ENCODE measurements at places on chromosomes 2 and 18. TPM values are rescaled to one million over a fixed set of nuclear protein-coding genes. Genes with fewer than 3 reads are reported as not detected.

DNA sequence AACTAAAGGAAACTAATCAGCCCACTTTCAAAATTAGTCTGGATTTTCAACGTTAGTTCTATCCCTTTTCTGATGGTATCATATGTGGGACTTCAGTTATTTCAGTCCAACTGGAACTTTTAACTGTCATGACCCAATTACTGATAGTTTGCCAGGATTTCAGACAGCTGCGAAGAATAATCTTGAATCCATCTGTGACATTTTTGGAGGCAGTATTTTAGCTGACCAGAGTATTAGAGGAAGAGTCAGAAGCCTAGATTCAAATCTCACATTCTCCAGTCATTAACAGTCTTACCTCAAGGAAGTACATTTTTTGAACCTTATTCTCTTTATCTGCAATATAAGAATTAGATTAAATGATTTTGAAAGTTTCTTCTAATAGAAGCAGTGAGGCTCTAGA lies 81.3 kb downstream of the PTRHD1 start:
- no peak for DNase-seq

DNA sequence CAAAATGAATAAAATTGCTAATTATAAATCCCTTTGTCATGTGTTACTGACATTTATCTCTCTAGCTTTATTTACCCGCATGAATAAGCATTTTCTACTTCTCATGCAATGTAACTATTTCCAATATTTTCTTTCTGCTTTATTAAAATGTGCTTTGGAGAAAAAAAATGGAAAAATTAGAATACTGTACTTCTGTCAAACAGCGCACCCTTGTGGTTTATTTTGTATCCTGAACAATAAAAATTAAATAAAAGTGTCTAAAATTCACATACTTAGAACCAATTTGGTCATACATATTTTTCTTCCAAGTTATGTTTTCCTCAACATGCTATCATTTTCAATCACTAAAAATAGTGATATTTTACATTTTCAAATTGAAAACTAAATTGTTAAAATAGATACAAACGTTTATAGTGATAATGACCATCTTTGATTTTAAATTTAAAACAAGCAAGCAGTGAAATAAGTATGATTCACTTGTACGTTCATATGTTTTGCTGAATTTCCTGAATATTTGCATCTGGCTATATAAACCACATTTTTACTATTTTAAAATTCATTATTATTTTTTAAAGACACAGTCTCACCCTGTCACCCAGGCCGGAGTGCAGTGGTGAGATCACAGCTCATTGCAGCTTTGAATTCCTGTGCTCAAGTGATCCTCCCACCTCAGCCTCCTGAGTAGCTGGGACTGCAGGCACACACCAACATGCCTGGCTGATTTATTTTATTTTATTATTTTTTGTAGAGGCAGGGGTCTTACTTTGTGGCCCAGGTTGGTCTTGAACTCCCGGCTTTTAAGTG lies 95.9 kb upstream of the GRB14 start:
- DNase-seq = no peak

C1D gene
- 24.3 TPM for total RNA-seq

- no peak for DNase-seq
These were observed 1.2 kb upstream of the IMPA2 start for GRCh38 chr18:11980163-11980493.

LRRTM4 gene
- not detected for total RNA-seq

DNA sequence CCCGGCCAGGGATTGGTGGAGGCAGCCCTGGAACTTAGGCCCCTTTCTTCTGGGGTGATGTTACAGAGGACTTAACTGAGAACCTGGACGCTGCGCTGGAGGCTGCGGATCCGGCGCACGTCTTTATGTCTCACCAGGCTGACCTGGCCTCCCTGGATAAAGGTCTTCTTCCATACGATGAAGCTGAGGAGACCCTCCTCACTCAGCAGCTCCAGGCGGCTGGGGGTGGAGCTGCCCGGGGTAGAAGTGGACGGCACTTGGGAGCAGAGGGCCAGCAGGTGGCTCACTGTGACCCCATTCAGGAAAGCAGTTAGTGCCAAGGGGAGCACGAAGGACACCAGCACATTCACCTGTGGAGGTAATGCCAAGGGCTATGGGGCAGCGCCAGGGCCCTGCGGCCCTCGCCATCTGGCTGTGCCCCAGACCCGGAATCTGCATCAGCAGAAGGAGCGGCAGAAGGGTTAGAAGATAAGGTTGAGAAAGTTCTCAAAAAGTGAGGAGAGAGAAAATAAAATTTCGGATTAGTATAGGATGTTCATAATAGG lies 8.0 kb downstream of the NTSR2 start:
- DNase-seq = no peak

- no peak for DNase-seq
These were observed 118.3 kb downstream of the RPRM start for GRCh38 chr2:153360239-153360638.

GRCh38 chr2:196247114-196247975 lies 76.0 kb upstream of the STK17B start:
- DNase-seq = no peak

HDLBP gene
- total RNA-seq = 510 TPM

DNA sequence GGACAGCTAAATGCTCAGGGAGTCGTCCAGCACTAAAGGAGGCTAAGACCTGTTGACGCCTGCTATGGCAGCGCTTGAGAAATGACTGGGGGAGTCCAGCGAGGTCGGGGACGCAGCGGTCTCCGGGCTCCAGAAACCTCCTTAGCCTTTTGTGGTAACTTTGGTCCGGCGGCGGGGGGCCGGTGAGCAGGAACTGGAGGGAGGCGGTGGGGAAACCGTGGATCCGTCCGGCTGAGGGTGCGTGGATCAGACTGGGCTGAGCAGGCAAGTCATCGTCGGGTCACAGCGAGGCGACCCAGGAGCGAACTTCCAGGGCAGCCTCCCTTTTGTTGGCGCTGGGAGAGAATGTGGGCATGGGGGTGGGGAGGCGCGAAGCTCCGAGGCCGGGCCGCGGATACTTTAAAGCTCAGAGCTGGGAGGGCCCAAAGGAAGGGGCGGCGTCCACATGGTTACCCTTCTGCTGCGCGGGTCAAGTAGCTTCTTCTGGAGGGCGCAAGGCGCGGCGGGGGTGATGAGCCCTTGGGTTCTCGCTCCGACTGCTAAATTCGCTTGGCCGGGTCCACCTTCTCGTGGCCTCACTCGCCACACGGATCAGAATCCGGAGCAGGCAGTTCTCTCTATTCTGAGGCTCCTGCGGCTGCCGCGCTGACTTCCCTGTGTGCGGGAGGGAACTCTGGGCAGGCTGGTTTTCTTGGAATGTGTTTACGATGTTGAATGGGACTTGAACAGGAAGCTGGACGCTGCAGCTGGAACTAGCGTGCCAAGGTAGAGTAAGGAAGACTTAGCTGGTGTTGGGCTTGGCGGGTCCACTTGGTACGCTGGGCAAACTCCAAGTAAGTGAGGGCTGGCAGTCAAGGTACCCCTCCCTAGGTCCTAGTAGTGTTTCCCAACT lies 920 bp downstream of the GULP1 start:
- DNase-seq = peak; percentile 63

GRCh38 chr2:49210191-49210590 lies 55.9 kb upstream of the FSHR start:
- no peak for DNase-seq

DNA sequence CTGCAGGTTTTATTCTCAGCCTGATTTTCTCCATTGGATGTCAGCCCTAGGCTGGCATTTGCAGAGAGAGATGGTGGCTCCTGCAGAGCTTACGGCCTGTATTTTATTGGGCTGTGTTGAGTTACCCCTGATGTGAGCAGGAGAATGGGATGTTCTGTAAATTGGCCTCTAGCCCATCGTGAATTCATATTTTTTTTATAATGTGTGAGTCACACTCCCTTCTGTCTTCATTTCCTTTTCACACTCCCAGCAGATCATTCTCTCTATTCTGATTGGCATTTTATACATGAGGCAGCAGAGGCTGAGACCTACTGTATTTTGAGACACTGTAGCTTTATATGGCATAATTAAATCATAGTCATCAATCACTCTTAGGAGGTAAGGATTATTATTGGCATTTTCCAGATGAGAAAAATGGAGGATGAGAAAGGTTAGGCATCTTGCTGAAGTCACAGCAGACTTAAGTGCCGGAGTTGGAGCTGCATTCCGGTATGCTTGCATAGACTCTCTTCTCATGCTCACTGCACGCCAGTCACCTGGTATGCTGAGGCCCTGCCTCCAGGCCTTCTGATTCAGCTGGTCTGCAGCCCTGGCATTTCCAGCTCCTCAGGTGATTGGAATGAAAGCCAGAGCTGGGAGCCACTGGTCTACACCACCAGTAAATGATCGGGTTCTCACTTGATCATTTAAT lies 142.4 kb downstream of the NEDD4L start:
- DNase-seq = peak; percentile 86

DNA sequence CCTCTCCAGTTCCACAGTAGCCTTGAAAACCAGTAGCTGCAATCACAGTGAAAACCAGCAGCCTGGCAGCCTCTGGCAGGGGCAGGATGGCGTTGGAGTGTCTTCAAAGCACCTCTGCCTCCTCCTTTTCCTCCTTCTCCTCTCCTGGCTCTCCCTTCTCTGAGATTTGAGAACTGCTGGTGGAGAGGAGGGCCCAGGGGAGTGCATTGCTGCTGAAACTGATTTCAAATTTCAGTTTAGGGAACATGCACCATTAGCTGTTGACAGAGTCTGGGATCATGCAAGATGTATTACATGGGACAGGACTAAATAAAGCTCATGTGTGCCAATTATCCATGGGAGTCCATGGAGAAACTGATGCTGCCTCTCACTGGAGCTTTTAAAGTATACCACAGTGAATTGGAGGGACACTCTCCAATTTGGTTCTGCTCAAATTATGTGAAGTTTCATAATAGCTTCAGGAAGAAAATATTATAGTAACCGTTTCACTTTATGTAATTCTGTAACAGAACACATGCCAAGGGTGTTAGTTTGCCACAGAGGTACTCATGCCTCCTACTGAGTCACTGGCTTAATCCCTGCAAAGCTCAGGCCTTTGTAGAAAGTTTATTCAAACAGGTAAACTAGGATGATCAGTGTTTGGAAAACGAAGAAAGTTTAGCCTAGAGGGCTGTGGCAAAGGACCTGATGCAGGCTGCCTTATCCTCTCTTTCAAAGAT lies 146.1 kb downstream of the PRPF40A start:
- DNase-seq = no peak

RIT2 gene
- not detected for total RNA-seq

DNA sequence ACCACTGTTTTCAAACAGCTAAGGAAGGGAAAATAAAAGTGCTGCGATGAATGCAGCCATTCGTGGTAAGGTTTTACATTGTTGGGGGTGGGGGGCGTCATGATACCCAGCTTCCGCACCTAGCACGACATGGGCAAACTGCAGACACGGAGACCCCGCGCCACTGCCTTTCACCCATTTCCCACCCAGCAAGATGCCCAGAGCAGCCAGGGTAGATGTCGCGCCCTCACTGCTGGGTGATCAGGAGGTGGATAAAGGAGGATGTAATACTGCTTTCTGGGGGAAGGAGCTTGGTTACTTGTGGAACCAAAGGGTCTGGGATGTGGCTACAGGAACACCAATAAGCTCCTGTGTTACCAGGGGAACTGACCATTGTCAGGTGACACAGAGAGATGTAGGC lies 138.4 kb downstream of the ZNF516 start:
- DNase-seq = no peak

DNA sequence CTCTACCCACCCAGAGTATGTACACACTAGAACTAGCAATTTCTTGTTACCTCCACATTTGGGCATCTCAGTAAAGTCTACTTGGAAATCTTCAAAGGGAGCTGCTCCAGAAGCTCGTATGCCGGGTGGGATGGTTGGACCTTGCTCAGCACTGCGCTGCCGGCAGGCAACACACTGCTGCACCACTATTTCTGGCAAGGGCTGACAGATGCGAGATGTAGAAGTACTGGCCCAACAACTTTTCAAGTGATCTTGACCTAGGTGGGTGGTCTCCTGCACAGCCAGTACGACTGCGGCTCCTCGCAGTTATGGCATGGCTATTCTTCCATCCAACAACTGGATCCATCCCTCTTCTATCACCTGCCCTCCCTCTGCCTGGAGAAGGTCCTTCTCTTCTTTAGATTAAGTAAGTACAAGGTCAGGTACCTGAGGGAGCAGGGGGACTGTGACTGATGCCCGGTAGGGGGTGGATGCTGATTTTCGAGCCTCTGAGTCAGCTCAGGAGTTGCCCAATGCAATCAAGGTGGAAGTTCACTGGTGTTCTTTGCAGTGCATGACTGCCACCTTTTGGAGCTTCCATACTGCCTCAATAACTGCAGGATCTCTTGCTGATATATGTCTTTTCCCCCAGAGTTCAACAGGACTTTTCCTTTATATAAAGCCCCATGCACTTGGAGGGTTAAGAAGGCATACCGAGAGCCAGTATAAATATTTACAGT lies 100.4 kb upstream of the SLC1A4 start:
- DNase-seq = no peak

- no peak for DNase-seq
These were observed 6.9 kb upstream of the PARD3B start for GRCh38 chr2:204538182-204539018.

- DNase-seq = no peak
These were observed 16.9 kb downstream of the EML6 start for GRCh38 chr2:54740333-54740732.

C2orf15 gene
- 6.7 TPM for total RNA-seq

DNA sequence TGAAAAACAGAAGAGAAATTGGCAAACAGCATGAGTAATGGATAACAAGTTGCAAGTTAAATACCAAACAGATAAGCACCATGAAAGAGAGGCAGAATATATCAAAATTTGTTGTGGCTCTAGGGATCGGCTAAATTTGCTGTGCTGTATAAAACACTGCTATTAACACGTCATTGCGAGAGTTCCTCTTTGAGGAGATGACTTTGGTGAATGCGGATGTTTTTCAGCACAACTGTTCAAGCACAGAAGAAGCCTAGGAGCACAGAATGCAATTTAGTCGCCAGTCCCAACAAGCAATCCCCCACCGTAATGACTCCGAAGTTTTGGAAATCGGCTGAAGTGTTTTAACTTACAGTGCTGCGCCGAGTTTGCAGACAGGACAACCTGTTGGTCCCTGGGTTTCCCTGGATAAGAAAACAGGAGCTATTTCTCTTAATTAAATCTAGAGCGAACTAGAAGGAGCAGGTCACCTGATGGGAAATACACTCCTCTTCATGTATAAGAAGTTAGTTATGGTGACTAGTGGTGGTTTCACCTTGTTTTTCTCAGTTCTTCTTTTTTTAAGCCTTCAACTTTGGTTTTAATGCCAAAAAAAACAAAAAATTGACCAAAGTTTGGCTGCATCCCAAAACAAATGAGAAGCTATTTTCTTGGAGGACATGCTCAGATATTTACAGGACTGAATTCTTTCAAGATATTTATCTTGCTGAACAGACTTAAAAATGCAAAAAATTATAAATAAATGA lies 454.1 kb upstream of the SALL3 start:
- DNase-seq = no peak

- DNase-seq = no peak
These were observed 51.3 kb downstream of the FMNL2 start for GRCh38 chr2:152386266-152386665.

FOXI3 gene
- 0.21 TPM for total RNA-seq

GRCh38 chr2:236852977-236853374 lies 232.7 kb upstream of the COPS8 start:
- no peak for DNase-seq

RBFA gene
- 33.0 TPM for total RNA-seq

LYPD1 gene
- total RNA-seq = 53.2 TPM

GRCh38 chr2:9145109-9145751 lies 61.4 kb upstream of the ASAP2 start:
- no peak for DNase-seq

Measured in kidney epithelial cell (primary cell).